Stimulated activated CD4-positive, alpha-beta T cell treated with anti-CD3 and anti-CD28 coated beads, Interleukin-15, amount 100 ng/mL, for 1 hour (primary cell): ENCODE measurements at places on chromosomes 1 and 21.

GRCh38 chr21:45178070-45178608, 103.8 kb downstream of the ADARB1 start:
- no peak for DNase-seq

- no peak for DNase-seq
Measured at GRCh38 chr1:238063454-238063853, 172.7 kb upstream of the ZP4 start.

GRCh38 chr21:35297665-35298064, 248.6 kb upstream of the RUNX1 start:
- no peak for DNase-seq

DNA sequence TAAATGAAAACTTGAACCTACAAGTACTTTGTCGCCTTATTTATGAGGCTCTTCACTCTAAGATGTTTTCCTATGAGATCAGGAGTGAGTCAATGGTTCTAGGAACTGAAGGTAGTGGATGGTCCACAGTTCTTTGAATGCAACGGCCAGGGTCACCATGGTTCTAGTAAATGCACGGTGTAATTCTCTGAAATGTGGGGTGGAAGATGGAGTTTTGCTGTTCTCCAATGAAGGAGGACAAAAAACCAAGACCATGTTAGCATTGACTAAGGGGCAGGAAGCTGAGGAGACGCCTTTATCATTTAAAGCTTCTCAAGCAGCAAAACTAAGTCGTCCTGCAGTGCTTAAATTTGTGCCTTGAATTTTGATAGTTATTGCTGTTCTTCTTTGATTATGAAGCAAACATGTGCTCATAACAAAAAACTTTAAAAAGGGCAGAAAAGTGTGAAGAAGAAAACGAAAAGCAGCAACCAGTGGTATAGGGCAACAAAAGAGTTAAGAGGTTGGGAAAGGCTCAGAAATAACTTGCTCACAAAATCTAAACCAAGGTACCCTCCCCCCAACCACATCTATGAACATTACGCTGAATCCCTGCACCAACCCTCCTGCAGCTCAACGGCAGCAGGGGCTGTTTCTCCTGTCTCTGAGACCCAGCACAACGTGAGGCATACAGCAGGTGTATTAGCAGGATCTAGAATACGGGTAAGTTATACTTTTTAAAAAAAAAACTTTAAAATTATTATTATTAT, 85.0 kb downstream of the MRPL37 start:
- DNase-seq, result no peak

DNA sequence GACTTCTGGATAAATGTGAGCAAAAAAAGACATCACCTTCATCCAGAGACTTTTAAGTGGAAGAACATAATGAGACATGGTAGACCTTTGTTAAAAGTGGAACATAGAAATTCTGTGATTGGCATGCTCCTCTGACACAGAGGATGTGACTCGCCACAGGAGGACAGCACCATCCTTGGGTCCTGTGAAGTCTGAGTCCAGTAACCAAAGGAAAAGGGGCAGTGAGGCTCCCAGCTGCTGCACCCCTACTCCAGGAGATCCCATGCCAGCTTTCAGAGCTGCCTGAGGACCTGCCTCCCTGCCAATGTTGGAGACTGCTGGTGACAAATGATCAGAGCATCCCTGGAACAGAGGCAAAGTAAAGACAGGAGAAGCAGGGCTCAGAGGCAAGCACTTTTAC, 136.2 kb downstream of the BRINP2 start:
- DNase-seq, result no peak

DNA sequence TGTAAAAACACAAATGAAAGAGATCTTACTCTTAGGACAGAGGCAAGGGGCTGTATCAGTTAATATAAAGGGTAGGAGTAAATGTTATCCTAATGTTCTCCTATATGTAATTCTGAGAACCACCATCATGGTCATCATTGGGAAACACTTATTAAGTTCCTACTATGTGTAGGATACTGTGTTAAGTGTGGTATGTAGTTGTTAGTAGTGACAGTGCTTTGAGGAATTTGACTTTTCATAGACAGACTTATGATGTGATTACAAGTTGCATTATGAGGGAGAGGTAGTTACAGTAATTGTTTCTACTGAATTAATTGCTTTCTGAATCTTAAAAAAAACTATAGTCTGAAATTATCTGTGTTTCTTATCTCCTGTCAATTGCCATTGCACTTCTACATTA, 51.8 kb upstream of the PGD start:
- DNase-seq, result no peak

DNA sequence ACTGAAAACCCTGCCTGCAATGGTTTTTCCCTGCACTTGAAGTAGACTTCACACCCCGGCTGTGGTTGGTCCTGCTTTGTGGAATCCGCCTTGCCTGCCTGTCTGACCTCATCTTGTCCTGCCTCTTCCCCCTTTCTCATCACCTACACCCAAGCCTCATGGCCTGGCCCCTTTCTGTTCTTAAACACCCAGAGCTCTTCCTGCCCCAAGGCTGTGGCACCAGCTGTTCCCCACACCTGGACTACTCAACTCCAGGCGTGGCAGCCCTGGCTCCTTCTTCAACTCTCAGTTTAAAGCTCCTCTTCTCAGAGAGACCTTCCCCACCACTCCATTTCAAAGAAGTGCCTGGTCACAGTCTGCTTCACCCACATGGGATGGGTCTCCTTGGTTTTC, 27.0 kb downstream of the KIAA1614 start:
- DNase-seq, result no peak

DNA sequence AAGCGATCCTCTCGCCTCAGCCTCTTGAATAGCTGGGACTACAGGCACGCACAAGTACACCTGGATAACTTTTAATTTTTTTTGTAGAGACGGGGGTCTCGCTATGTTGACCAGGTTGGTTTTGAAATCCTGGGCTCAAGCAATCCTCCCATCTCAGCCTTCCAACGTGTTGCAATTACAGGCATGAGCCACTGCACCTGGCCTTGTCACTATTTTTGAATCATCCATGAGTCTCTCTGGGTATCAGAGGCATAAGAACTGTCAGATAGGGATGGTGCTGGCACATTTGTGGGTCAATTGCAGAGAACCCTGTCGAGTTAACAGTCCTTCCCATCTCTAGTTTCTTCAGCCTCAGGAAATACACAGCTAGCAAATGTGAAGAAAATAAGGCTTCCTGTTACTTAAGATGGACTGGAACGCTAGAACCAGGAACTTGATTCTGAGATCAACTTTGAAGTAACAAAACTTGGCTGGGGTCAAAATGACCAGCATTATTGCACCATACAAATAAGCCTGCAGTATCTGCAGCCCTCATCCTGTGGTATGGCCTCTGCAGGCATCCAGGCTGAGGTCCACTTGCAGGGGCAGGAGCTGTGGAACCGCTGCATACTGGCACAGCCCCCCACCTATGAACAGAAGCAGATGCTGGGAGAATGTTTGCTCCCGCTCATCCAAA, 124.3 kb upstream of the GADD45A start:
- DNase-seq, result no peak

- DNase-seq, result no peak
Measured at GRCh38 chr1:84428235-84428634, 30.0 kb downstream of the DNASE2B start.

GRCh38 chr1:165047994-165048393, 308.5 kb downstream of the LMX1A start:
- no peak for DNase-seq

DNA sequence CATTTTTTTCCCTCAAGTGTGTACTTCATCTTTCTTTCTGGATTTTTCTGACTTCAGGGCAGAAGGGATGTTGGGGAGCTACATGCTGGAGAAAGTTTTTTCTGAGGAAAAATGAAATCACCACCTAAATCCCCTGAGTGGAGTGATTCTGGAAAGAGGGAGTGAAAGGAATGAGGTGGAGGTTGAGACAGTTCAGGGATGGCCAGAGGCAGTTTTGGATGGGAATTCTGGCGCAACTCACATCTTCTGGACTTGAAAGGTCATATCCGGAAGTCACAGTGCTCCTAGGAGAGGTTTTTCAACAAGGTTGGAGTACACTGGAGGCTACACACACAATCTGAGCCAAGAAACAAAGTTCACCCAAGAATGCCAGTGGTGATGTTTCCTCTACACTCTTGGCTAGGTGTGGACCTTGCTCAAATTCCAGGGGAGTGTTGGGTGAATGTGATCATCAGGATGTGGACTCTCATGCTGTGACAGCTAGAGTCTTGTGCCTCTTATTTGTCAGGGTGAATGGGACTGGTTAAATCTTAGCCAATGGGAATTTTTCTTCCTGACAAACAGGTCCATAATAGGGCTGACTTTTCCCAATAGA, 161.5 kb downstream of the HLX start:
- DNase-seq, result no peak
